ENCODE measurements at places on chromosomes 2 and 18. TPM values are rescaled to one million over a fixed set of nuclear protein-coding genes. Genes with fewer than 3 reads are reported as not detected.
A peak's percentile ranks its signal among the peaks of the same experiment; 100 is the strongest.

DNA sequence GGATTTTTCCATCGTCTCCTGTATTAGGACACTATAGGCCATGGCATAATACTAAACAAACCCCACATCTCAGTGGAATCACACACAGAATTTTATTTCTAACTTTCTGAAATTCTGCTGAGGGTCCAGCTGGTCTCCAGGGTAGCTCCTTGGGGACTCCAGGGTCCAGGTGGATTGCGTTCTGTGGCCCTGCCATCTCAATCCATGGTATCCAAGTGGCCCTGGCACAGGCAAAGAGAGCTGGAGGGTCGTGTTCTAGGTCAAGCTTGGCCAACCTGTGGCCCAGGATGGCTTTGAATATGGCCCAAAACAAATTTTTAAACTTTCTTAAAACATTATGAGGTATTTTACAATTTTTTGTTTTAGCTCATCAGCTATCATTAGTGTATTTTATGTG is 134.6 kb downstream of the CTIF start:
- DNase-seq: peak; percentile 34

The UPP2 gene
- not detected for total RNA-seq

DNA sequence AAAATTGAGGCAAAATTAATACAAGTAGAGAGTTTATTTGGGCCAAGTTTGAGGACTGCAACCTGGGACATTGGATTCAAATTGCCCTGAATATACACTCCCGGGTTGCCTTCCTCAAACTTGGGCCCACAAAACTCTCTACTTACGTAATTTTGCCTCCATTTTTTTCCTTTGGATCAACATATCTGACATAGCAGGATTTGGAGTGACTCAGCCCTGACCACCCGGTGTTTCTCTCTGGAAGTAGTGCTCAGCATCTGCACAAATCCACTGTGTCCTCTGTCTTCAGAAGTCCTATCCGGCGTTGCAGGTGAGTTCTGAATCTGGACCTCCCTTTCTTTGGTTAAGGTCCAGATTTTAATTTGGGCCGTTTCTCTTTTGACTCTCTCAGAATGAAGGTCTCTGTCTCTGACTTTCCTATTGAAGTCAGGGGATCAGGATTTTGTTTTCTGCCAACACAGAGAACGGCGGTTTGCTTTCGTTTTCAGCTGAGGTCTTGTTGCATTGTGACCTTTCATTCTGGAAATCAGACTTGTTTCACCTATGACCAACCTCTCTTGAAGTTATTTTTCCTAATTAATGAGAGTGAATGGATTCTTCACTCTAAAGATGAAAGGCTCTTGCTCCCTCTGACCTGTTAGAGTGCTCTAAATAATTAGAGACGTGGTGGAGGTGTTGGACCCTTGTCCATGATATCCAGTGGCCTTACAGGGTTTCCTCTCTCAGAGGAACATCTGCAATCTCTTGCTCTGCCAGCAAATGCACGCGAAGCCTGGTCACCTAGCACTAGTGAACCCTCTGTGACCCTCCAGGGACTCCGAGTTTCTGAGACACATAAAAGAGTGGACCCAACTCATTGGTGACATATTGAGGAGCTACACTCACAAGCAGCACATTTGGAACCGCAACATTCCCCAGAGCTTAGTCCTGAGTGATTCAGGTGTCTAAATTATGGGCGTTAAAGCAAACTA is 13.6 kb downstream of the TCF23 start:
- DNase-seq: no peak

GRCh38 chr18:7207366-7207915 is 23.4 kb upstream of the LRRC30 start:
- no peak for DNase-seq

The CCDC141 gene
- total RNA-seq: 0.24 TPM

- no peak for DNase-seq
These were observed 332.6 kb downstream of the SOX11 start for GRCh38 chr2:6024784-6025183.

The ABCG5 gene
- total RNA-seq: not detected

The IL1RL1 gene
- 36.3 TPM for total RNA-seq

DNA sequence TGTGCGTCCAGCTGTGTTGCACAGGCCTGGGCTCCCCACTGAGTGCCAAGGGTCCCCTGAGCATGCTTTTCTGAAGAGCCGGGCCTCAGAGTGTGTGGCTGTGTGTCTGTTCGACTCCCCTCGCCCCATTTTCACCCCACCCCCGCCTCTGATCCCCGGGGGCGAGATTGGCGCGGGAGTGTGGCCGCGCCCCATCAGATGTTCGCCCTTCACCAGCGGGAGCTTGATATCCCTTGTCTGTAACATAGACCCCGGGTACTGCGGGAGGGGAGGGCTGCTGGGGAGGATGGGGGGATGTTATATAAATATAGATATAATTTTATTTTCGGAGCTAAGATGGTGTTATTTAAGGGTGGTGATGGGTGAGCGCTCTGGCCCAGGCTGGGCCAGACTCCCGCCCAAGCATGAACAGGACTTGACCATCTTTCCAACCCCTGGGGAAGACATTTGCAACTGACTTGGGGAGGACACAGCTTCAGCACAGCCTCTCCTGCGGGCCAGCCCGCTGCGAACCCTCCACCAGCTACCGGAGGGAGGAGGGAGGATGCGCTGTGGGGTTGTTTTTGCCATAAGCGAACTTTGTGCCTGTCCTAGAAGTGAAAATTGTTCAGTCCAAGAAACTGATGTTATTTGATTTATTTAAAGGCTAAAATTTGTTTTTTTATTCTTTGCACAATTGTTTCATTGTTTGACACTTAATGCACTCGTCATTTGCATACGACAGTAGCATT is 1.5 kb downstream of the RHOB start:
- DNase-seq: no peak

DNA sequence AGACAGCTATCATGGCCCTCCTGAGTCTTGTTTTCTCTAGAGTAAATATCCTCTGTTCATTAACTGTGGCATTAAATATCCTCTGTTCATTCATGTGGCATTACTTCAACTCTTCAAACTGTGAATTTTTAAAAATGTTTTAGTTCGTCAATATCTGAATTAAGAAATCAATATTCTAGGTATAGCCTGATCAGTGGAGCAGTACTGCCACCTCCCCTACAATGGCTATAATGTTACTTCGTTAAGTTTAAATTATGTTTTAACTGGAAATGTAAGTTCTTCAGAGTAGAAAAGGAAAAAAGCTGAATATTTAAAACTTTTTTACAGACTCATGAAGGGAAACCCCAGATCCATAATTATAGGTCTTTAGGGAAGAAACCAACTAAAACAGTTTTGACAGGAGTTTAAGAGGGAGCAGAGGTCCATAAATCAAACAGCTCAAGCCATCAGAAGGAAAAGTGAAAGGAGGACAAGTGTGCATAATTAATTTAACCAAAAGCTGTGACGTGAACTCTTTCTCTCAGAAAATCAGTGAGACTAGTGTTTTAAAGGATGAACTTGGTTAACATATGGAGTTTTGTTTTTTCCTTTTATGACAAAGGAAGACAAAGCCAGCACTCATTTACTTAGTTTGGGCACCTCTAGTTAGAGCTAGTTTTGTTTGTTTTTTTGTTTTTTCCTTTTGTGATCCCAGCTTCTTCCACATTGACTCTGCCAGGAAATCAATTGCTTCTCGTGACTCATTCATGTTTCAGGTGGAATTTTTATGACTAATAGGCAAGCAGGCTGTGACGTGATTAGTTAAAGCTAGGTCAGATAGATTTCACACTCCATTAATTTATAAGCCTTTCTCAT is 44.9 kb downstream of the RBBP8 start:
- no peak for DNase-seq

- no peak for DNase-seq
These were observed 275.1 kb downstream of the AGPS start for GRCh38 chr2:177667626-177668025.

The TMEM163 gene
- total RNA-seq: 0.93 TPM

GRCh38 chr2:15675456-15676195 is 84.0 kb downstream of the DDX1 start:
- DNase-seq: no peak

The MPHOSPH10 gene
- total RNA-seq: 40.1 TPM

The FNDC4 gene
- total RNA-seq: not detected

DNA sequence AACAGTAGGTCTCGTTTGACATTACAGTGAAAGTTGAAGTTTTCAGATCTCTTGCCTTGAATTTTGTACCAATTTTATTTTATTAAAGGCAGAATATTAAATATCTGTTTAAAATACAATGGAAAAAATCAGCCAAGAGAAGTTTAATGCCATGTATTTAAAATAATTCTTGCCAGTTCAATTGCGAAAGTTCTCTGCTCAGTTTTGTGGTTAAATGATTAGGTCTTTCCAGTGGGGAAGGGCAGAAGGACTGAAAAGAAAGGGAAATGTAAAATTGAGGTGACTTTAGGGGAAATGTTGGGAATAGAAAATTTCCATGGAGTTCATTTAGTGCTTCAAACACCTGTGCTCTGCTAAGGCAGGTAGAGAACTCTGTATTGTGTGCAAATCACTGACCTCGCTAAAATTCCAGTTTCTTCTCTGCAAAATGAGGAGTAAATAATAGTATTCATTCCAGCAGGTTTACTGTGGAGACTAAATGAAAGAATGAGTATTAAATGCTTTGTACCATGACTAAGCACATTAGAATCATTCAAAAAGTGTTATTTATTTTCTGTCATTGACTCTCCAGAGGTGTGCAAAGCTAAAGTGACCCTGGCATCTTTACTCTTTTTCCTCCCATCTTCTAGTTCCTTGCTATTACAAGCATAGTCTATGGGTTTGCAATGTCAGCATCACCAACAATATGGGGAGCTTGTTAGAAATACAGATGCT is 74.4 kb downstream of the KIAA1328 start:
- DNase-seq: no peak

DNA sequence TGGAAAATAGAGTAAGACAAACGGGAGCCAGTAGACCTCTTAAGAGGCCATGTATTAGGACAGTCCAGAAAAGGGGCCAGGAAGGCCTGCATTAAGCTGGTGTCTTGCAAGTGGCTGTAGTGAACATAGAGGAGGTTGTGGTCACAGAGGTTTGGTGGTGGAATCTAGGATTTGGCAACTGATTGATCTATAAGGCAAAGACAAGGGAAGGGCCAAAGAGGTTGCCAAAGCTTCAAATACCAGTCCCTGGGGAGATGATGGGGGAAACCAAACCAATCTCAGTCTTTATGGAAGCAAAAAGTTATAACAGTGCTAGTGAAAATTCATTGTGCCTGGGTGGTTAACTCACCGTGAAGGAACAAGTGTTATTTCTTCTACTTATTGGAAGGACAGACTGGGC is 28.7 kb upstream of the RTN4 start:
- no peak for DNase-seq

The CAPN14 gene
- total RNA-seq: 0.43 TPM

The ARL4C gene
- total RNA-seq: 99.5 TPM

GRCh38 chr18:24076950-24077349 is 61.9 kb upstream of the CABYR start:
- DNase-seq: no peak

DNA sequence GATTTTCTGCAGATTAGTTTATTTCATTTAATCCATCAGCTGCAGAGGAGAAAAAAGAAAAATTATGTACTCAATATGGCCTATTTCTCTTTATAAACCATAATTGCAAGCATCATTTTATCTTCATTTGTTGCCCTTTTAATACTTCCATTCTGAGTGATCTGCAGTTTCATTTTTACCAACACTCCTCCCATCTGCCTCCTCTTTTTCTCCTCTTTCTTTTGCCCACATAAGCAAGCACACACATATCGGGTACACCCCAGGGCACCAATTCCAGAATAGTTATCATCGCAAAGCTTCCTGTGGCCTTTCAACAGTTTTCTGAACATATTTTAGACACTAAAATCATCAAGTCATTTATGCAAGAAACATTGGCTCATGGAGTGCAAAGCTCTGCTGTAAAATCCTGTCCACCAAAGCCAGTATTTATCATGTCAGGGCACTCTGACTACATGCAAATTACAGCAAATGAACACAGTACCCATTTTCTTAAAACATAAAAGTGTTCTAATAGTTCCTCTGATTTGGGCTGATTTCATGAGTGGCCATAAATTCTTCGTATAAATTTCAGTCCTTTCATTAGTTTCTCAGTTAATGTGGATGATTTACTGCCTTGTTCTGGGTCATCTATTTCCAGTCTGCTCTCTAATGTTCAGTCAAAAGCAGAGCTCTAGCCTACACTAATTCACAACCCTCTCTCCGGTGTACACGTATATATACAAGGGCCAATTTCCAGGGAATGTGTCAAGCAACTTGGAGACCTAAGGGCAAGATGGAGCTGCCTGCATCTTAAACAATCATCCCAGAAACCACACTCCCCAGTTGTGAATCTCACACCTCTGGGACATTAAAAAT is 281.3 kb downstream of the STK39 start:
- DNase-seq: no peak

The CDK5R2 gene
- not detected for total RNA-seq

DNA sequence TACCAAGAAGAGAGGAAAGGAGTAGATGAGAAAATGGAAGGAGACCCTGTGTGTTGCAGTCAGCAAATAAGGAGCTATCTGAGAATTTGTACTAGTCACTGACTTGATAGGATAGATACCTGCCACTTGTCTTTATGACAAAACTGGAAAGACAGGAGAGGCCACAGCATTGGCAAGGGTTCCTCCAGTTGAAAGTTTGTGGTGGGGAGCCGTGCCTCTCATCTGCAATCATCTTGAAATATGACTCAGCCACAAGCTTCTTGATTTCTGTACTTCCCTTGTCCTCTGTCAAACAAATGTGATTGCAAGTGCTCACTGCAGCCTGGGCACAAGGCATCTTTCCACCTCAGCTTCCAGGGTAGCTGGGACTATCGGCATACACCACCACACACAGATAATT is 99.1 kb downstream of the GREB1L start:
- DNase-seq: no peak

DNA sequence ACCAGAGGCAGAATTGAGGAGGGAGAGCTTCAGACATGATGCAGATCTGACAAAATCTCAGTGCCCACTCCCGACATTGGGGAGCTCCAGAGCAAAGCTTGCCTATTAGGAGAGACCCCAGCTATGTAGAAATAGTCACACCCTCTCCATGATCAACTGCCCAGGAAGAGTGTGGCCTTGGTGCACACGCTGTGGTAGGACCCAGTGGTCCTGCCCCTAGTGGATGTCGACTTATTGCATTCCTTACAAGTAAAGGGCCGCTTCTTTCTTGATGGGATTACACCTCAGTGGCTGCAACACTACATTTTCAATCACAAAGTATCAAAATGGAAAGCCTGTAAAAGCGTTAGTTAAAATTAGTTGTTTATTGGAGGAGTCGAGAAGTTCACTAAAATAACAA is 64.2 kb downstream of the VRK2 start:
- no peak for DNase-seq

DNA sequence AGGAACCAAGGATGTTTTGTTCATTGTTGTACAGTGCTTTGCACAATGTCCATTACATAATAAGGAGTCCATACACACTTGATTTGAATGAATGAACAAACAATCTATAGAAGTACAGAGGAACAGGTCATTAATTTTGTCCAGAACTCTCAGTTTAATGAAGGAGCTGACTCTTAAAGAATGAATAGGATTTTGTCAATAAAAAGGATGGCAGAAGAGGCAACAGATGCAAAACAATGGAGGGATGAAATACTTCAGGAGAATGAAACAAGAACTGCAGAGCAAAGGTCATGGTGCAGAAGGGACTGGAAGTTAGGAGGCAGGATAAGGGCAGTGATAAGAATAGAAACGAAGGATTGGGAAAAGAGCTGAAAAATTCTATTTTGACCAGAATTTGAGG is 28.7 kb upstream of the COL5A2 start:
- DNase-seq: no peak

The ASB18 gene
- not detected for total RNA-seq

Measured in natural killer cell treated with Interleukin-12 subunit alpha and Interleukin-12 subunit beta and Interleukin-15 and Interleukin-18, amount 100 ng/mL, for 72 hours (primary cell).